Coronary artery (tissue), 2 donors: ENCODE measurements at places on chromosomes 2 and 18.
A peak's percentile ranks its signal among the peaks of the same experiment; 100 is the strongest.

DNA sequence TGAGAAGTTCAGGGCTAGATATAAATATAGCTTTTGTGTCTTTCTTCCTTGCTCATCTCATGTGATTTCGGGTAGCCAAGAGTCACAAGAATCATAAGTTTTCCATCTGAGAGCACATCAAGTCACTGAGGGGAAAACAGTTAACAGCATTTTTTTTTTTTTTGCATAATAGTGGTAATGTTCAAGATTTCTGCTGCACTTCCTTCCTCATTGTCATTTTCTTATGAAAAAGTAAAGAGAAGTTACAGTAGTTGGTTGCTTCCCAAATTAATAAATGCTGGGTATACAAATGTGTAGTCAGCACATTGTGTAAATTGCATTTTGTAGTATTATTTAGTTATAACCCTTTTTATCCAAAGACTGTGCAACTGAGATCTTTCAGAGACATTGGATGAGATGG, 93.6 kb downstream of the ZEB2 start:
- DNase-seq: no peak

- DNase-seq: no peak
Measured at GRCh38 chr2:10619643-10620042, 70.1 kb downstream of the NOL10 start.

DNA sequence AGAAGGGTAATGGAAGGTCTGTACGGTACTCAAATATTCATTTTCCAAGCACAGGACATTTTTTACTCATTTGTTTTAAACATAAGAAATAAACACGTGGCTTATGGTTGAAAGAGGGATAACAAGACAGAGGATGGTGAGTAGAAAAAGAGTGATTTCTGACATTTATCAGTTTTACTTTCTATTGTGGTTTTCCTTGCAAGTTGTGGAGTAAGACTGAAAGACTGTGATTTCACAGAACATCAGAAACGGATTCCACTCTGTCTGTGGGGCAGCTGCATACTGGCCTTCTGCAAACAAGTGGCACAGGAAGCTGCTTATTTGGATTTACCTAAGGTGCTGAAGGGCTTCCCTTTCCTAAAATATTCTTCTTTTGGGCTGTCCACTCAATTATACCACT, 122.2 kb upstream of the ITGB6 start:
- DNase-seq: no peak

DNA sequence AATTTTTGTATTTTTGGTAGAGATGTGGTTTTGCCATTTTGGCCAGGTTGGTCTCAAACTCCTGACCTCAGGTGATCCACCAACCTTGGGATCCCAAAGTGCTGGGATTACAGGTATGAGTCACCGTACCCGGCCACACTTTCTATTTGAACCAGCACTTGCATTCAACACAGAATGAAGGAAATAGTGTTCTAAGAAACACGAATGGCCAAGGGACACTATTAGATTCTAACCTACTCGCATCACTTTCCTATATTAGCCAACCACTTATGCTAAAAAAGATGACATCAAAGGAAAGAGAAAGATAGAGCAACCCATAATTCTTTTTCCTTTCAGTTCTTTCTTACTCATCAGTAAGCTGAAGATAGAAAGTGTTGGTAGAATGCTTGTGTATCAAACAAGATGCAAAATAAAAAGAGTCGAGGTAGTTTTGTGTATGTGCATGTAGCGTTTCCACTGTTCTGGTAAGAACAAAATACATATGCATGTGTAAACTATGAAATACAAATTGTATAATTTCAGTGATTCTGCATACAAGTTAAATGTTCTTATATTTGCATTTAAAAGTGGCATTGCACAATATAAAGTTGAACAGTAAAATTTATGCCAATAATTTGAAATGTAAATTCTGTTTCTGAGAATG, 247.6 kb downstream of the CDCA7 start:
- no peak for DNase-seq

DNA sequence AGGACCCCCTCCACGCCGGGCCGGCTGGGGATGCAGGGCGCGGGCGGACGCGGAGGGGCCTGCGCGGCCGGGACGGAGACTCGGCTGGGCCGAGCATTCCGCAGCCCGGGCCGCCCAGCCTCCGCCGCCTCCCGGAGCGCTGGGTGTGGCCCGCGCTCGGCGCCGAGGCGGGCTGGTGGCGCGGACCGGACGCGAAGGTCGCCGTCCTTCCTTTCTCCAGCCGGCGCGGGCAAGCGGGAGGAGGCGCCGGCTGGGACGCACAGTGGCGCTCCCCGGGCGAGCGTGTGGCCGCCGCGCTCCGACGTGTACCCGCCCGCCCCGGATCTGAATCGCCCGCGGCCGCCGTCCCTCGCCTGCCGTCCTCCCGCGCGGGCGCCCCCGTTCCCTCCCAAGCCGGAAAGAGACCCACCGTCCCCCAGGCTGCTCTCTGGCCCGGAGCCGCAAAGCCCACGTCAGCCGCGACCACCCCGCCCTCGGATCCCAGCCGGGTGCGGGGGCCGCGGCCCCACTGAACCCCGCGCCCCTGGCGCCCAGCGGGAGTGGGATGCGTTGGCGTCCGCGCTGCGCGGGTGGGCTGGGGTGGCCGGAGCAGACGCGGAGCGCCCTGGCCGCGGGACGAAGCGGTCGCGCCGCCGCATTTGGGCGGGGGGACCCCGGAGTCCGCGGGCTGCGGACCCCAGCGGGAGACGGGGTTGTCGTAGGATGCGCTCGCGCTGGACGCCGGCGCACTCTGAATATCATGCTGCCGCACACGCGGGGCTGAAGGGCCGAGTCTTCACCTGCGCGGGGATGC, 634 bp downstream of the SPATS2L start:
- peak; percentile 75 for DNase-seq

DNA sequence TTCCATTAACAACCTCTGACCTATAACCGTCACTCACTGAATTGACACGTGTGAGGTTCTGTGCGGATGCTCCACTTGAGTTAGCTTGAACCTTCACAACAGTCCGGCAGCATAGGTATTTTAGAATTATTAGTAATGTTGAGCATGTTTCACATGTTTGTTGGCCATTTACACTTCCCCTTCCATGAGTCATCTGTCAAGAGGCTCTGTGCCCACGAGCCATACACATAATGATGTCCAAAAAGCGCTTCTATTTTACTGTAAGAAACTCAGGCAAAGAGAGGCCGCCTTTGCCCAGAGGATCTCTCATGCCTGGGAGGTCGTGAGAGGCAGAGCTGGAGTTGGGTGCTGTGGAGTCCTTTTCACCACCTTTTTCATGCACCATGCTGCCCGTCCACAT, 28.9 kb upstream of the TMEM214 start:
- DNase-seq: no peak

- DNase-seq: no peak
Measured at GRCh38 chr2:14941151-14941631, 308.7 kb downstream of the LRATD1 start.

DNA sequence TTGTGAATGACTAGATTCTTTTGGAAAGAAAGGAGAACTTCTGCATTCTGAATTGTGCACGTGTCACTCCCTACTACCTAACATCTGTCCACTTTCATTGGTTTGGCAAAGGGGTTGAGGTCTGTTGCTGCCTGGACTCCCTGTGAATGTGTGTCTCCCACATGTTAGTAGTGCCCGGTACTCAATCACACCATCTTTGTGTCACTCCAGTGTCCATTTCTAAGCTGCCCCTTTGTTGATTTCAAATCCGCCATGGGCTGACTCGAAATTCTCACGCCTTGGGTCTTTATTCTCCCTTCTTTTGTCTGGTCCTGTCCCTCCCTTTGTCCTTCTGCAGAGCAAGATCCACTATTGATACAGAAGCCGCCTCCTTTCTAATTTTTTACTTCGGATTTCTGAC, 7.5 kb downstream of the DPYSL5 start:
- DNase-seq: no peak

DNA sequence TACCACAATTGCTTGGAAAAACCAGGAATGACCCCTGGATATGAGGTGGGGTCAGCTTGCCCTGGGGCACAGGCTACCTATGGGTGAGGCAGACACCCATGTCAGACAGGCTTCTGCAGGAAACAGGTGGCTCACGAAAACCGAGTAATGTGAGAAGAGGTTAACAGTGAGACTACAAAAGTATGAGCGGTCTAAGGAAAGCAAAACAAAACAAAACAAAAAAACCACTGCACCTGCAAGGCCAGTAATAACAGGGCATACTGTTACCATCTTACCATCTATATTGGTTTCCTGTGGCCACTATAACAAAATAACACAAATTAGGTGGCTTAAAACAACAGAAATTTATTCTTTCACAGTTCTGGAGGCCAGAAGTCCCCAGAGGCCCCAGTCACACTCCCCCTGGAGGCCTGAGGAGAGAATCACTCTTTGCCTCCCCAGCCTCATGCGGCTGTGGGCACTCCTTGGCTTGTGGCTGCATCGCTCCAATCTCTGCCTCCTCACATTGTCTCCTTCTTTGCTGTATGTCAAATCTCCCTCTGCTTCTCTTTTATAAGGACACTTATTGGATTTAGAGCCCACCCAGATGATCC, 86.6 kb upstream of the EPC2 start:
- no peak for DNase-seq

DNA sequence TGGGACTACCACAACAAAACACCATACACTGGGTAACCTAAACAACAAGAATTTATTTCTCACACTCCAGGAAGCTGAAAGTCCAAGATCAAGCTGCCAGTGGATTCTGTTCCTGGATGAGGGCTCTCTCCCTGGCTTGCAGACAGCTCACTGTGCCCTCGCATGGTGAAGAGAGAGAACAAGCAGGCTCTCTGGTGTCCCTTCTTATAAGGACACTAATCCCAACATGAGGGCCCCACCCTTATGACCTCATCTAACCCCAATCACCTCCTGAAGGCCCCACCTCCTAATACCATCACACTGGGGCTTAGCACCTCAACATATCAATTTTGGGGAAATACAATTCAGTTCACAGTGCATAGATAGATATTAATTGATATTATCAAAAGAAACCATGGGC, 83.5 kb downstream of the BIN1 start:
- no peak for DNase-seq

GRCh38 chr2:176733698-176734430, 464.6 kb downstream of the MTX2 start:
- no peak for DNase-seq

GRCh38 chr18:839224-840022, 27.4 kb upstream of the YES1 start:
- peak; percentile 86 for DNase-seq

DNA sequence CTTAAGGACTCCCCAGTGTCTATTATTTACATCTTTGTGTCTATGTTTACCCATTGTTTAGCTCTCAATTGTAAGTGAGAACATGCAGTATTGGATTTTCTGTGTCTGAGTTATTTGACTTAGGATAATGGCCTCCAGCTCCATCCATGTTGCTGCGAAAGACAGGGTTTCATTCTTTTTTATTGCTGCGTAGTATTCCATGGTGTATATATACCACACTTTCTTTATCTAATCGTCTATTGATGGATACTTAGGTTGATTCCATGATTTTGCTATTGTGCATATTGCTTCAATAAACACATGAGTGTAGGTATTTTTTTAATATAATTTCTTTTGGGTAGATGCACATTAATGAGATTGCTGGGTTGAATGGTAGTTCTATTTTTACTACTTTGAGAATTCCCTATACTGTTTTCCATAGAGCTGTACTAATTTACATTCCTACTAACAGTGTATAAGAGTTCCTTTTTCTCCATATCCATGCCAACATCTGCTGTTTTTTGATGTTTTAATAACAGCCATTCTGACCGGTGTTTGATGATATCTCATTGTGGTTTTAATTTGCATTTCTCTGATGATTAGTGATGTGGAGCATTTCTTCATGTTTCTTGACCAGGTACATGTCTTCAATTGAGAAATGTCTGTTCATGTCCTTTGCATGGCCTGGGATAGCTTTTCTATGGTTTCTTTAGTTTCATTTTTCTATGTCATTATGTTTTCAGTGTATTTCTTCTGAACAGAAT, 21.8 kb downstream of the MTCL1 start:
- no peak for DNase-seq

DNA sequence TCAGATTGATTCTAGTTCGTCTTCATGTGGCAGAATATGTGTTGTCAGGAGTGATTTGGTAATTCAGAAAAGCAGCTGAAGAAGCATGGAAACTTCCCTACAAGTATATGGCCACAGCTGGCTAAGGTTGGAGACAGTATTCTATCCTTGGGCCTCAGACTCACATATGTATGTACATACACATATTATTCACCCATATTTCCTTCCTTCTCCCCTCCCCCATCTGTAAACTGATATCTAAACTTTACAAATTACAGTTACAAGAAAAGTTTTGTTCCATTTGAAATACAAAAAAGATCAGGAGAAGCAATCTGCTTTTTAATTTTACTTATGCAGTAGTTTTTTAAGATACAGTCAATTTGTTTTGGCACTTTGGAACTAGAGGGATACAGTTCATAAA, 3.1 kb downstream of the SP3 start:
- no peak for DNase-seq

DNA sequence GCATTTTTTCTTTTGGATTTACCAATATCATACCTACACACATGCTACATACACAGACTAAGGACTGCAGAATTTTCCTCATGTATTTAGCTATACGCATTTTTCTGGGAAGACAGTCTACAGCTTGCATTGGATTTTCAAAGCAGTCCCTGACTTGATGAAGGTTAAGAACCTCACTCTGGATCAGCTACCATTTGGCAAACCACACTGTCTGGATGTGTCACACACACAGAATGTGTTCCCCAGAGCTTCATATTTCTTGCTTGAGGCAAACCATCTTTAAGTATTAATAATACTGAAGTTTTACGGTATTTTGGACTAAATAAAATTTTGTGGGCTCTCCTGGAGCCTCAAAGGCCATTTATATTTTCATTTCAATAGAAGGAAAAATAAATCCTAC, 102.3 kb downstream of the TCF4 start:
- no peak for DNase-seq

- DNase-seq: no peak
Measured at GRCh38 chr2:181900007-181900651, 8.6 kb downstream of the ITPRID2 start.

DNA sequence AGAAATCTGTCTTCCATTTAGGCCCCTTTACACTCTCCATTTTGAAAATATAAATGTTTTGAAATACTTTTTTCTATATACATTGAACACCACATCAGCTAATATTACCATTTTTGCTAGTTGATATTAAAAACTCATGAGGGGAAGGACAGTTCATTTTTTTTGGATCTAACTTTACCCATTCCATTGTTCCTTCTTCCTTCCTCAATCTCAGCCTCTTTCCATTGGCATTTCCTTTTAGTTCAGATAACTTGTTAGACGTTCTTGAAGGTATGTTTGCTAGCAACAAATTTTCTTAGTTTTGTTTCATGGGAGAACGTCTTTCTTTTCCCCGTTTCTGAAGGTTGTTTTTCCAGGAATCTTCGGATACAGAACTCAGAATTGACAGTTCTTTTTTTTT, 759.0 kb downstream of the SOCS6 start:
- DNase-seq: no peak

GRCh38 chr18:8890957-8891464, 185.7 kb downstream of the MTCL1 start:
- no peak for DNase-seq

DNA sequence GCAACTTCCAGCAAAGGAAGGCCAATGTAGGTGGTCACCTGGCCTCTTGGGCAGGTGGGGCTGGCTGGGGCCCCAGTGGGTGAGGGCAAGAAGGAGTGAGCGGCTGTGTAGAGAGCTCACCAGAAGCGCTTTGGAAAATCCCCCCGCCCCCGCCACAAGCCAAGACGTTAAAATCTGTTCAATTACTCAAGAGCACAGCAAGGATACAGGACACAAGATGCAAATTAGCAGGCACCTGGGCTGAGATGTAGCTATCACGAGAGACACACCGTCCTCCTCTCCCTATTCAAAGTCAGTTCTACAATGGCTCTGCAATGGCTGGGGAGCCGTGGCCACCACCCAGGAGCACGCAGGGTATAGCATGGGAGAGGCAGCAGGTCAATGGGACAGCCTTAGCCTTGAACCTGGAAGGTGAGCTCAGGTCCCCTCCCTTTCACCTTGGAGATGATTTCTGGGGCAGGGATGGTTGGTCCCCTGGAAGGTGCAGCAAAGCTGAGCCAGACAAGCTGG, 38.5 kb upstream of the GPR17 start:
- peak; percentile 41 for DNase-seq
